ENCODE measurements at places on chromosomes 12 and 14. TPM values are rescaled to one million over a fixed set of nuclear protein-coding genes. Genes with fewer than 3 reads are reported as not detected.

- DNase-seq: no peak
These were observed 12.0 kb downstream of the SLC39A2 start for GRCh38 chr14:21011136-21011535.

DNA sequence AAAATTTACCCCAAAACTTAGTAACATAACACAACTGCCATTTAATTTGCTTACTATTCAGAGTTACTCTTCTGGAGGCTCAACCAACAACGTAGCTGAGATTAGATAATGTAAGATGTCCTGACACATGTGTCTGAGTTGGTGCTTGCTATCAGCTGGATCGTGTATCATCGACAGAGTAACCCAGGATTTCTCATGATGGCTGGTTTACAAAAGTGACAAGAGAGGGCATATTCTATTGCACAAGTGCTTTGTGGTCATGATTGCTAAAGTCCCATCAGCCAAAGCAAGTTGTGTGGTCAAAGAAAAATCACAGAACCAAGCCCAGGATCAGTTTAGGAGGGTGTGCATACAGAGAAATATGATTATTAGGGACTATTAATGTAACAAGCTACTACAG is 73.4 kb downstream of the CAPZA3 start:
- DNase-seq: peak; percentile 8

The PRB2 gene
- not detected for total RNA-seq

The TPPP2 gene
- not detected for total RNA-seq

The CELA1 gene
- not detected for total RNA-seq

The TM9SF1 gene
- 62.9 TPM for total RNA-seq

DNA sequence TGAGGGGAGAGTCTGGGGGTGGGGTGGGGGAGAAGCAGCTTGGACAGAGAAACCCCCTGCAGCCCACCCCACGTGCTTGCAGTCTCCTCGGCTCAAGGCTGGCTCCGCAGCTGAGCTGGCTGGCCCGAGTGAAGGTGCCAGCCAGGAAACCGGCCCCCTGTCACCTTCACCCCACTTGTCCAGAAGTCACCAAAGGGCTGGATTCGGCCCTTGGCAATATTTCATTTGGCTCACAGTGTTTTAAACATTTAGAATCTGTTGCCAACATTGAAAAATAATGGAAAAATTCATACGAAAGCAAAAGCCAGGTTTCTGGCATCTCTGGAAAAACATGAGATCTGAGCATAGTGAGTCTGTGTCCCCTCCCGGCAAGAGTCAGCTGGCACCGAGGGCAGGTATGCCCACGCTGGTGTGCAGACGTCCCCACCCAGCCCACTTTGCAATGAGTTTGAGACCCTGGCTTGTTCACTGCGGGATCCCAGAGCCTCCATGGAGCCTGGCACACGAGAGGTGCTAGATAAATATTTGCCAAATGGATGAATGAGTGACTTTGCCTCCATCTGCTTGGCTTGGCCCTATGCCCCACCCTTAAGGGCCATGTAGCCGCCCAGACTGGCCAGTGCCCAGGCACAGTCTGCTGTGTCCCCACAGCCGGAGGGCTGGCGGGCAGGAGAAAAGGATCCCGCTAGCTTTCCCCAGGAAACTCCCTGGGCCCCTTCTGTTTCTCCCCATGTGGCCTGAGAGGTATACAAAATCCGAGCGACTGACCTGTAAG is 18.2 kb downstream of the MSI1 start:
- DNase-seq: no peak

DNA sequence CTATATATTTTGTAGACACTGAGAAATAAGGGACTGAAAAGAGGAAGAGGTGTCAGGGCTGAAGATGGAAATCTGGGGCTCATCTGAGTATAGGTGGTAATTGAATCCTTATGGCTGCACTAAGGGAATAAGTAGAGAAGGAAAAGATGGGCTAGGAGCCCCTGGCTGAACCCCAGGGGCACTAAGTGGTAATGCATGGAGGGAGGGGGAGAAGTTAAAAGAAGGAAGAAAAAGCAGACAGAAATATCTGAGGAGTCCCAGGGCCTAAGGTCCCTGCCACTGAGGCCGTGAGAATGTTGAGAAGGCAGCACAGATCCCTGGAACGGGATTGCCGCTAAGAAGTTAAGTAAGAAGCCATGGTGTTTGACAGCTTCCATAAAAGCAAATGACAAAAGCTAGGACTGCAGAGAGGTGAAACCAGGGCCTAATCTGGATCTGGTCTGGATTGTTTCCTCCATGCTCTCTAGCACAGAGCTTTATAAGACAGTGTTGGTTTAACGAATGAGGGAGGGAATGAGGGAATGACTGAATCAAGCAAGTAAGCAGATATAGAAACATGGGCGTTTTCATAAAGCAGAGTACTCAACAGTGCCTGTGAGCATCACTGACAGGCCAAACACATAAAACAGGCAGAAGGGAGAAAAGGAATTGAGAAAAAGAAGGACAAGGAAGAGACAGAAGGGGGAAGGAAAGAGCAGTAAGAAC is 92.9 kb downstream of the HMGA2 start:
- no peak for DNase-seq

- peak; percentile 63 for DNase-seq
These were observed 16.3 kb downstream of the ATP5MC2 start for GRCh38 chr12:53659571-53659981.

- no peak for DNase-seq
These were observed 28.6 kb downstream of the KCNA5 start for GRCh38 chr12:5072311-5072710.

The VSIG10 gene
- total RNA-seq: 12.0 TPM

The KLHL33 gene
- 0.07 TPM for total RNA-seq

The TAS2R46 gene
- 0.96 TPM for total RNA-seq

The RDH5 gene
- 2.1 TPM for total RNA-seq

GRCh38 chr12:13707829-13708228 is 273.6 kb downstream of the GRIN2B start:
- no peak for DNase-seq

The DNAI7 gene
- total RNA-seq: 0.23 TPM

GRCh38 chr14:71600309-71600708 is 331.9 kb upstream of the RGS6 start:
- no peak for DNase-seq

The FBRSL1 gene
- total RNA-seq: 36.6 TPM

The NKX2-8 gene
- total RNA-seq: not detected

GRCh38 chr14:58752289-58752688 is 114.5 kb downstream of the DACT1 start:
- DNase-seq: no peak

The TSPAN8 gene
- not detected for total RNA-seq

- peak; percentile 71 for DNase-seq
These were observed 207.2 kb upstream of the TMTC1 start for GRCh38 chr12:29990971-29991370.

The OAS2 gene
- 94.2 TPM for total RNA-seq

The CLMN gene
- total RNA-seq: 10.8 TPM

GRCh38 chr12:31740628-31741027 is 11.8 kb upstream of the AMN1 start:
- no peak for DNase-seq

GRCh38 chr14:58296726-58297125 is 1.6 kb upstream of the ARID4A start:
- DNase-seq: peak; percentile 38

DNA sequence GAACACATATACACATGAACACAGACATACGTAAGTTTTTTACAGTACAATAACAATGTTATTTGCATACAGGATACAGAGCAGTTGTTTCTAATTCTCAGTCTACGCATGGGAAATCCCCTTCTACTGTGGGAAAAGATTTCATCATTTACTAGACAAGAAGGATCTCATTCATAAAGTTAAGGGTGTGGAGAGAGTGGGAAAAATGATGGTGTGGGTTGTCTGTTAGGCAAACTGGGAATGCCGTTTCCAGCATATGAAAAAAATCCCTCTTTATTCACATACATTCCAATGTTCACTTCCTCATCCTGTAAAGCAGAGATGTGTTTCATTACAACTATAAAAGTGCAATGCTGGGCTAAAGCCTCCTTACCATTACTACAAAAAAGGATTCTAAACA is 120.9 kb downstream of the SINHCAF start:
- peak; percentile 50 for DNase-seq

Measured in astrocyte (in vitro differentiated cells and primary cell).